Activated gamma-delta T cell treated with anti-CD3 and anti-CD28 coated beads, Interleukin-2, amount 50 U/mL, for 16 hours (primary cell): ENCODE measurements at places on chromosomes 1 and 21.
A peak's percentile ranks its signal among the peaks of the same experiment; 100 is the strongest.

GRCh38 chr1:27489501-27489972, 430 bp downstream of the WASF2 start:
- DNase-seq: peak; percentile 8

DNA sequence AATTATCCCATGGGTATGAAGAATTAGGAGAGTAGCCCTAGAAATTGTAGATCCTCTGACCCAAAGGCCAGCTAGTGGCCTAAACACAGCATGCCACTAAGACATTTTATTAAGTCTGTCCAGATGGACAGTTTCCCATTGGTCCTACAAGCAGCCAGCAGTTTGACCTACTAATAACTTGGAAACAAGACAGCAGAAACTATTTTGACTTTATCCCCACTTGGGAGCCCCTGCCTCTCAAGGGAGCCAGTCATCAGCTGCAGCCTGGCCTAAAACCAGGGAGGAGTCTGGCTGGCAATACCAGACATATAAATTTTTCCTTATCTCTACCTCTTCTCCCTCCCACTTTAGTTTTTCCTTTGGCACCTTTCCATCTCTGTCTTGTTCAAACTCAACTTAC, 222.6 kb upstream of the KCTD3 start:
- no peak for DNase-seq

GRCh38 chr1:151007853-151008243, 401 bp upstream of the PRUNE1 start:
- DNase-seq: no peak

- DNase-seq: no peak
These were observed 1.7 kb upstream of the CCNL2 start for GRCh38 chr1:1400576-1401456.

GRCh38 chr1:232875536-232875935, 70.3 kb downstream of the MAP10 start:
- no peak for DNase-seq

DNA sequence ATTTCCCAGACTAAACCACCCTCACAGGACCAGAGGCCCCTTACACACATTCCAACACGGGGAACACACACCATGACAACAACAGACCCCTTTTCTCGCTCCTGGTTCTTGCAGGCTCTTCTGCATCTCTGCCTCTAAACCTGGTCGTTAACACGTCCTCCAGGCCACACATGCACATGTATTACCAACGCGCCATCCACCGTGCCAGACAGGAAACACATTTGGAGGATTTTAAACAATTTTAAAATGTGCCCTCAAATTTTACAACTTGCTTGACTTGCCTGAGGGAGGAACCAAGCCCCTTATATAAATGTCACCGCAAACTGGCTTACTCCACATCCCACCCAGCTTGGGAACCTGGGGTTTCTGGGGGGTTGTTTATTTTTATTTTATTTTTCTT, 16.9 kb upstream of the EFNA1 start:
- no peak for DNase-seq

- no peak for DNase-seq
These were observed 956 bp downstream of the URB2 start for GRCh38 chr1:229627003-229627402.

DNA sequence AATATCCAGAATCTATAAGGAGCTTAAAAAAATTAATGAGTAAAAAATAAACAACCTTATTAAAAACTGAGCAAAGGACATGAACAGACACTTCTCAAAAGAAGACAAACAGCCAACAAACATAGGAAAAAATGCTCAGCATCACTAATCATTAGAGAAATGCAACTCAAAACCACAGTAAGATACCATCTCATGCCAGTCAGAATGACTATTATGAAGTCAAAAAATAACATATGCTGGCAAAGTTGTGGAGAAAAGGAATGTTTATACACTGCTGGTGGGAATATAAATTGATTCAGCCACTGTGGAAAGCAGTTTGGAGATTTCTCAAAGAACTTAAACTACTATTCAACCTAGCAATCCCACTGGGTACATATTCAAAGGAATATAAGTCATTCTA, 25.3 kb downstream of the PIGK start:
- DNase-seq: no peak
